ENCODE measurements at places on chromosomes 1 and 21.

- DNase-seq, result no peak
Observed at GRCh38 chr1:39677645-39678044, 5.7 kb upstream of the NT5C1A start.

- DNase-seq, result no peak
Observed at GRCh38 chr21:45019887-45020537, 54.4 kb upstream of the ADARB1 start.

DNA sequence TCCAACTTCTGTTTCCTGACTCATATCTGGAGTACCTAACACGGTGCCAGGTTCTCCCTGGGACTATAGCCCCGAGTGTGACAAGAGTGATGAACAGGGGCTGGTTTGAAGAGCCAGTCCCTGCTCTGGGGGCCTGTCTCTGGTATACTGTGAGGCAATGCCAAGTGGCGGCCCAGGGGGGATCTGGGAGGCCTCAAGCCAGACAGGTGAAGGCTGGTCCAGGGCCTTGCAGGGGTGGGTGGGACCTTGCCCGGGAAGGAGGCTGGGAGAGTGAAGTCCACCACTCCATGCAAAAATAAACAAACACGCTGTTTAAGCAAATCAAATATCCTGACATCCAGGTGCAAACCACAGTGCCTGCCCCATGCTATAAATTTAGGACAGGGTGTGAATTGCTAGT, 6.8 kb upstream of the PLXNA2 start:
- no peak for DNase-seq

- no peak for DNase-seq
Observed at GRCh38 chr1:41648844-41649243, 164.4 kb upstream of the EDN2 start.

DNA sequence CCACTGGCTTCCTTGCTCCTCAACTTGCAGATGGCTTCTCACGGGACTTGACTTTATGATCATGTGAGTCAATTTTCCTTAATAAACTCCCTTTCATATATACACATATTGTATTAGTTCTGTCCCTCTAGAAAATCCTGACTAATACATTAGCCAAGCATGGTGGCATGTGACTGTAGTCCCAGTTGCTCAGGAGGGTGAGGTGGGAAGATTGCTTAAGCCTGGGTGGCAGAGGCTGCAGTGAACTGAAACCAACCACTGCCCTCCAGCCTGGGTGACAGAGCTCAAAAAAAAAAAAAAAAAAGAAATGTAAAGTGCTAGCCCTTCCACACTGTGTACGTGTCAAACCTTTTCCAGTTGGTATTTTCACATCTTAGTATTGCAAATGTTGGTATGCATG, 857.0 kb downstream of the LTN1 start:
- no peak for DNase-seq
